ENCODE measurements at places on chromosomes 5 and 9.

DNA sequence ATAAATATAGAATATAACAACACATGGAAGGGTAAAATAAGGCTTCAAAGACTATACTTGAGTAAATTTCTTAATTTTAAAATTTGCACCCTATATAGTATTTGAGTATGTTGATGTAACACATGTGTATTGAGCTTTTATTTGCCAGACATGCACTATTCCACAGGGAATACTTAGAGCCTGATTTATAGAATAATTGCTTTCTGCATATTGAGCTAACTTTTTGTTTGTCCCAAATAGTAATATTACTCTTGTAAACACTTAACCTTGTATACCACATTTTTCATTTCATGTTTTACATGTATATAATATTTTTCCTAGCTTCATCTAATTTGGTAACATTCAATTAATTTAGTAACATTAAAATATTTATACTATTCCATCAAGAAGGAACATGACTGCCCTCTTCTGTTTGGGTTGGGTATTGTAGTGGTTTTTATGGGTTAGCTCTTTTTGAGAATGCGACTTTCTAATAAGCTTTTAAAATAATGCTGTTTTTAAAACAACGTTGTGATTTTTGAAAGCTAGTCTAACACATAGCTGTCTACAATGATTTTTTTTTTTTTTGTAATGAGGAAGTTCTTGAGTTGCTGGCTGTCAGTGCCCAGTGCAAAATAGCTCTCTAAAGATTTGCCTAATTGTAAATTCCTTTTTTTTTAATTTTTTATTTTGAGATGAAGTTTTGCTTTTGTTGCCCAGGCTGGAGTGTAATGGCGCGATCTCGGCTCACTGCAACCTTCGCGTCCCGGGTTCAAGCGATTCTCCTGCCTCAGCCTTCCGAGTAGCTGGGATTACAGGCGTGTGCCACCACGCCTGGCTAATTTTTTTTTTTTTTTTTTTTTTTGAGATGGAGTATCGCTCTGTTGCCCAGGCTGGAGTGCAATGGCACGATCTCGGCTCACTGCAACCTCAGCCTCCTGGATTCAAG, 4.8 kb downstream of the SUB1 start:
- peaks cover 55% of the 10 kb centered on the region for H3K36me3 ChIP-seq
- H3K4me1 ChIP-seq: peaks cover 24% of the 10 kb centered on the region
- no peaks in the 10 kb centered on the region for H3K27me3 ChIP-seq
- DNase-seq: no peak
- no peak overlapping the region for H3K4me3 ChIP-seq

- peaks cover 6% of the 10 kb centered on the region for H3K27me3 ChIP-seq
- no peaks in the 10 kb centered on the region for H3K36me3 ChIP-seq
- H3K27ac ChIP-seq: no peak overlapping the region
- H3K4me1 ChIP-seq: no peaks in the 10 kb centered on the region
- H3K4me3 ChIP-seq: no peak overlapping the region
- no peak for DNase-seq
These were observed 5.2 kb upstream of the ALDOB start for GRCh38 chr9:101440714-101441230.

- no peak overlapping the region for H3K27ac ChIP-seq
- H3K4me1 ChIP-seq: no peaks in the 10 kb centered on the region
- DNase-seq: no peak
- no peak overlapping the region for H3K4me3 ChIP-seq
These were observed 35.6 kb downstream of the PAM start for GRCh38 chr5:102790748-102791147.

DNA sequence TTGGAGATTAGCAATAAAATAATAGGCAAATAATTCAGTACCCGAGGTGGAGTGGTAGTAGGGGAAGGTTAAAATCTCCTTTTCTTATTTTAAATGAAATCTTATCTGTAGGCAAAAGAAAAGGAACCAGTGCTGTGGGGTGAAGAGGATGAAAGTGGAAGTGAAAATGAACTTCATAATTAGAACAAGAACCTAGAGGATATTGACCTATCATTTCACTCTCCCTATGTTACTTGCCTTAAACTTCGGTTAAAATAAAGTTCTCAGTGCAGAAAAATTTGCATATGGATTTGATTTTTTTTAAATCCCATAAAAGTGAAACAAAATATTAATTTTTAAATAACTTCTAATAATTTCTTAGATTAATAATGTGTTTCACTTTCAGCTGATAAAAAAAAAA, 1094.9 kb upstream of the C9orf72 start:
- H3K4me1 ChIP-seq: no peaks in the 10 kb centered on the region
- H3K4me3 ChIP-seq: no peak overlapping the region
- no peaks in the 10 kb centered on the region for H3K27me3 ChIP-seq
- no peaks in the 10 kb centered on the region for H3K36me3 ChIP-seq

GRCh38 chr9:131001021-131001420, 8.0 kb upstream of the LAMC3 start:
- DNase-seq: no peak
- H3K4me3 ChIP-seq: no peak overlapping the region
- H3K27ac ChIP-seq: no peak overlapping the region
- H3K36me3 ChIP-seq: no peaks in the 10 kb centered on the region

DNA sequence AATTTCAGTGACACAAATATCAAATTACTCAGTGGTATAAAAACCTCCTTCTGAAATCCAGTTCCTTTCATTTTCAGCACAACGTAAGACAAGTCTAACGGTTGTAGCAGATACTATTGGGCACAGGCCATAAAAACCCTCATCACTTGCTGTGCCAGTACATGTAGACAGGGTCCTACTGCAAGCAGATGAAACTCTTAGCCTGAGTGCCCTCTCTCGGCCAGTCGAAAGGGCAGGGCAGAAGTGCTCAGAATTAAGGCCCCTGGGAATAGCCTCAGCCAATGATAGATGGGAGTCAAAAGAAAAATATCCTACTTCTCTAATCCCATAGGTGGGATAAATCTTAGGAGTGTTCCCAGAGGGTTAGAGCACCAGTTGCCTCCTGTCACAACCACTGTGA, 168.5 kb upstream of the FER start:
- no peaks in the 10 kb centered on the region for H3K4me1 ChIP-seq
- H3K4me3 ChIP-seq: no peak overlapping the region
- H3K27me3 ChIP-seq: no peaks in the 10 kb centered on the region

- H3K27ac ChIP-seq: no peak overlapping the region
- H3K36me3 ChIP-seq: peaks cover 2% of the 10 kb centered on the region
- H3K4me3 ChIP-seq: no peak overlapping the region
These were observed 55.6 kb downstream of the EHMT1 start for GRCh38 chr9:137674307-137674975.

DNA sequence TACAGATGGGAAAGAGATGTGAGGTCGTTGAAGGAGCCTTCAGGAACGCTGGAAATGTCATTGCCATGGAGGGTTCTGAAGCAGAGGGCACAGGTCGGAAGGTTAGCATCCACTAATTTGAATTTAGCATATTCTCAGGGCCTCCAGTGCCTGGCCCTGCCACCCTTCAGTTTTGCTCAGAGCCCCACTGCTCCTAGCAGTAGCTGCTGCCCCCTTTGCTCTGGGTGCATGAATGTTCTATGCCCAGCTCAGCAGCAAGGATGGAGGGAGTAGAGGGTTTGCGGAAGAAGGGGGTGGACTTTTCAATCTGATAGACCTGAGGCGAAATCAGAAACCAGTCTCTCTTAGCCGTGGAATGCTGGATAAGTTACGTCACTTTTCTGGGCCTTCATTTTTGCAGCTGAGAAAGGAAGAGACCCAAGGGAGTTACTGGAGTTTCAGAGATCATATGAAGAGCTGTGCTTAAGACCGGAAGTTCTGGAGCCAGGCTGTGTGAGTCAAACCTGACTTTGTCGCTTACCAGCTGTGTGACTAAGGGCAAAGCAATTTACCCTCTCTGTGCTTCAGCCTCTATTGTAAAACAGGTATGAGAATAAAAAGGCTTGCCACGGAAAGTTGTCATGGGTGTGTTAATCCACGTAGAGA, 133.2 kb upstream of the PANK3 start:
- no peaks in the 10 kb centered on the region for H3K4me1 ChIP-seq
- no peak overlapping the region for H3K27ac ChIP-seq
- DNase-seq: no peak
- H3K27me3 ChIP-seq: no peaks in the 10 kb centered on the region
- no peaks in the 10 kb centered on the region for H3K36me3 ChIP-seq
- no peak overlapping the region for H3K4me3 ChIP-seq

GRCh38 chr5:39189292-39189955, 29.9 kb downstream of the FYB1 start:
- no peaks in the 10 kb centered on the region for H3K36me3 ChIP-seq
- H3K27ac ChIP-seq: peak overlapping the region; percentile 90
- peak overlapping the region; percentile 6 for H3K4me3 ChIP-seq
- no peaks in the 10 kb centered on the region for H3K27me3 ChIP-seq
- no peak for DNase-seq
- peaks cover 68% of the 10 kb centered on the region for H3K4me1 ChIP-seq

- no peak overlapping the region for H3K4me3 ChIP-seq
- no peak overlapping the region for H3K27ac ChIP-seq
- no peaks in the 10 kb centered on the region for H3K36me3 ChIP-seq
- DNase-seq: no peak
- no peaks in the 10 kb centered on the region for H3K27me3 ChIP-seq
These were observed 33.0 kb upstream of the MAP1B start for GRCh38 chr5:72074251-72074650.

DNA sequence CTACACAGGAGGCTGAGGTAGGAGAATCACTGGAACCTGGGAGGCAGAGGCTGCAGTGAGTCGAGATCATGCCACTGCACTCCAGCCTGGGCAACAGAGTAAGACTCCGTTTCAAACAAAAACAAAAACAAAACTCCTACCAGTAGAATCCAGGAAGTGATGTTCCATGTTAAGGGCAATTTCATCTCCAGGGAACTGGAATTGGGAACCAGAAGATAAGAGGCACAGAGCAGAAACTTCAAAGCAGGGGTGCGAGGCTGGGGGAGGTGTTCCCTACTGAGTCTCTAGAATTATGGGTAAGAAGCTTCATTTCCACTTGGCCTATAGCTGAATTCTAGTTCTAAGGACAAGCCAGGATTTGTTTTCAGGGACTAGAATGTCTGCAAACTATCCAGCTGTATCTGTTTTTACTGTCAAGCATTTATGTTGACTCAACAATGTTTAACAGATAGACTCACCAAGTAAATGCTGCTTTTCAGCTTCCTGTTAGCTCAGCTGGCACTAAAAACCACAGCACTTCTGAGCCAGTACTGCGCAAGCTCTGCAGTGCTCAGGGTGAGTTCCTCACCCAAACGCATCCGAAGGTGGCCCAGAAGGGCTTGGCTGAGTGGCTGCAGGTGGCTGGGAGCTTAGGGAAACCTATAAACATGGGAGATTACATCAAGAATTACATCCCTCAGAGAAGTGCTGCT, 320.1 kb downstream of the MTRR start:
- H3K27ac ChIP-seq: no peak overlapping the region
- no peaks in the 10 kb centered on the region for H3K36me3 ChIP-seq
- H3K4me3 ChIP-seq: no peak overlapping the region
- no peaks in the 10 kb centered on the region for H3K27me3 ChIP-seq
- no peak for DNase-seq
- H3K4me1 ChIP-seq: no peaks in the 10 kb centered on the region

GRCh38 chr5:83220331-83220730, 143.0 kb downstream of the XRCC4 start:
- H3K27ac ChIP-seq: no peak overlapping the region
- H3K36me3 ChIP-seq: no peaks in the 10 kb centered on the region
- no peak for DNase-seq
- no peaks in the 10 kb centered on the region for H3K4me1 ChIP-seq
- no peak overlapping the region for H3K4me3 ChIP-seq

- no peaks in the 10 kb centered on the region for H3K27me3 ChIP-seq
- H3K36me3 ChIP-seq: no peaks in the 10 kb centered on the region
- no peak overlapping the region for H3K4me3 ChIP-seq
- DNase-seq: no peak
- H3K27ac ChIP-seq: no peak overlapping the region
These were observed 92.4 kb upstream of the CPLX2 start for GRCh38 chr5:175778951-175779503.

GRCh38 chr9:130756037-130756436, 62.5 kb downstream of the EXOSC2 start:
- no peaks in the 10 kb centered on the region for H3K4me1 ChIP-seq
- H3K36me3 ChIP-seq: no peaks in the 10 kb centered on the region
- no peak overlapping the region for H3K27ac ChIP-seq
- no peak overlapping the region for H3K4me3 ChIP-seq
- H3K27me3 ChIP-seq: no peaks in the 10 kb centered on the region

DNA sequence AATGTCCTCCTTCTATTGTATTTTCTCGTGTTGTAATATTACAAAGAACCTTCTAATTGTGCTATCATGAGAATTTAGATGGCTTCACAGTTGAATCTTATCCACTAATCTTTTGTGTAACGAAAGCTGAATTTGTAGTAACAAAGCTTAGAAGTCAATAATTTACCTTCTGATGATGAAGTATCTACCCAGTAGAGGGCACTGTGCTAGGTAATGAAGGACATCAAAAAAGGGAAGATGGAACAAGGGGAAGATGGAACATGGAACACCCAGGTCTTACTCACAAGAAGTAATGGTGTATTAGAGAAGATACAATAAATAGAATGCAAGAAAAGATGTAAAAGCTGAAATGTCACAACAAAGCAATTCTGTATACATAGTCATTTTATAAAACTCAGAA, 131.0 kb upstream of the CCNG1 start:
- DNase-seq: no peak
- no peak overlapping the region for H3K27ac ChIP-seq
- H3K27me3 ChIP-seq: no peaks in the 10 kb centered on the region
- H3K36me3 ChIP-seq: no peaks in the 10 kb centered on the region
- no peaks in the 10 kb centered on the region for H3K4me1 ChIP-seq

- DNase-seq: no peak
- H3K4me3 ChIP-seq: no peak overlapping the region
- no peaks in the 10 kb centered on the region for H3K4me1 ChIP-seq
- H3K36me3 ChIP-seq: no peaks in the 10 kb centered on the region
- H3K27ac ChIP-seq: no peak overlapping the region
- H3K27me3 ChIP-seq: no peaks in the 10 kb centered on the region
These were observed 136.9 kb upstream of the ANKH start for GRCh38 chr5:15008476-15008875.

- H3K4me3 ChIP-seq: no peak overlapping the region
- H3K27ac ChIP-seq: no peak overlapping the region
- H3K36me3 ChIP-seq: no peaks in the 10 kb centered on the region
- DNase-seq: no peak
These were observed 218.2 kb downstream of the PSAT1 start for GRCh38 chr9:78515108-78515507.

DNA sequence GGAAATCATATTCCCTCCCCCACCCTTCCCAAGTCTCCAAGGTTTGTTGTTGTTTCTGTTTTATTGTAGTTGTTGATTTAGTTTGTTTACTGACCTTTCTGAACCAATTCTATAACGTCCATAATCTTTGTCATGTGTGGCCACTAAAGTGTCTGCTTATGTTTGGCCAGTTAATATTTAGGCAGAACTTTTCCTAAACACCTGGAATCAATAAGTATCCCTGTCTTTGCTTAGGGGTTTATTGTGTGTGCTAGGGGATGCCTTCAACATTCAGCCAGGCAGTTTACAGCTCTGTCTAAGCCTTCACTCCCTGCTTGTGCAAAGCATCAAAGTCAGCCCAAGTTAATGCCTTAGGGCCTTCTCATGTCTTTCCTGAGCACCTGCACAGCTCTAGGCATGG, 16.9 kb upstream of the LECT2 start:
- peaks cover 2% of the 10 kb centered on the region for H3K27me3 ChIP-seq
- H3K36me3 ChIP-seq: no peaks in the 10 kb centered on the region
- no peak overlapping the region for H3K27ac ChIP-seq
- DNase-seq: no peak
- H3K4me3 ChIP-seq: no peak overlapping the region

- no peak overlapping the region for H3K27ac ChIP-seq
- H3K4me1 ChIP-seq: no peaks in the 10 kb centered on the region
- no peaks in the 10 kb centered on the region for H3K36me3 ChIP-seq
- DNase-seq: no peak
- no peak overlapping the region for H3K4me3 ChIP-seq
These were observed 55.9 kb upstream of the CEMIP2 start for GRCh38 chr9:71824257-71824656.

Data from effector memory CD4-positive, alpha-beta T cell (primary cell).